Amygdala (tissue), 56 donors: ENCODE measurements at places on chromosomes 6 and 20.

DNA sequence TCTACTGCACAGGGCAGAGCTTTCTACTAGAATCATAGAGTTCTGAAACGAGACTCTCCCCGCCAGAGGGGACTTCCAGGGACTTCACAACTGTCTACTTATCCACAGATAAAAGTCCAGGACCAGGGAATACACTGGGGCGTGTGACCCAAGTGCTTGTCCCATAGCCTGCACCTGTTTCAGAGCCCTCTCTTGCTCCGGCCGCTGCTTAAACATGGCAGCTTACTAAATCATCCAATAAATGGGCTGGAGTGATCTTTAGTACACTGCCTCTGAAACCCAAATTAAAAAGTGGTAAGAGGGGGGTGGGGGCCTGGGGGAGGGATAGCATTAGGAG, 8.9 kb upstream of the RAB44 start:
- no peak for DNase-seq

- no peak for DNase-seq
These were observed 296.1 kb upstream of the FOXQ1 start for GRCh38 chr6:1015825-1016224.

DNA sequence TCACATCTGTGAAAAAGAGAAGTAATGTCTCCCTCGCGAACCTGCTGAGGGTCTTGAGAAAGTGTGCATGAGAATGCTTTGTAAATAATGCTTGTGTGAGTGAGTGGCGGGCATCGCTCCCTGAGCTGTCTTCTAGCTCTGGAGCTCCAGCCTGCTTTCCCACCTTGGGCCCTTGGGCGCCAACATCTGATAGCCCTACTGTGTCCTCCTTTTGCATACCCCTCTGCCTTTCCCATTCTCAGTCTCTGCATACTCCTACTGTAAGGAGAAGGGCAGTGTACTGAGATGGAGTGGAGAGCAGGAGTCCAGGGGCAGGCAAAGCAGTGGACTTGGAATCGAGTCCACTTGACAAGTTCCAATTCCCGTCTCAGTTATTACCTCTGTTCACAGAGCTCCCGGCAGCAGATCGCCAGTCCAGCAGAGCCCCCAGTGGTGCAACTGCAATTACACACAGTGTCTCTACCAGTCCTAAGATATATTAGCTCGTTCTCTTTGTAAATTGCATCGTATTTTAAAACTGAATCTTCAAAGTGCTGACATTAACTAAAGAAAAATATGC, 847 bp upstream of the NCR2 start:
- no peak for DNase-seq

DNA sequence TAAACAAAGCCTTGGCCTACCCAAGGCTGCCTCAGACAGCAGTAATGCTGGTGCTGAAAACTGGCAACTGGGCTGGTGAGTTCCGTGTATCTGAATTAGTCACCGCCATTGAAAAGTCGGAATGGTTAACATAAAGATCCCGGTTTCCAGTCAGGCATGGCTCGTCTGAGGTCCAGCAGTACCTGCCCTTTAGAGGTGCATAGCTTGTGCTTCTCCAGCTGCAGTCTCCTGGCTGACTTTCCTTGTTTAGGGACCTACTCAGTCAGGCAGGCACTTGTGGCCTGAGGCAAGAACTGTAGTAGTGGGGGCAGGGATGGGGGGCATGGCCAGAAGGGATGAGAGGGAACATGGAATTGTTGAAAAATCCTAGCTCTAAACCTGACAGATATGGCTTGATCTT, 101.6 kb downstream of the FYN start:
- DNase-seq, result no peak
